ENCODE measurements at places on chromosomes 16 and 17. TPM values are rescaled to one million over a fixed set of nuclear protein-coding genes. Genes with fewer than 3 reads are reported as not detected.

Gene SBK1
- total RNA-seq = 0.07 TPM

Gene MARVELD3
- 0.13 TPM for total RNA-seq

Gene RHBDL1
- 0.27 TPM for total RNA-seq

Gene TMEM101
- 38.9 TPM for total RNA-seq

Gene NPIPB2
- 5.7 TPM for total RNA-seq

Gene HSBP1
- 31.8 TPM for total RNA-seq

Gene PLXDC1
- not detected for total RNA-seq

Gene MT1A
- total RNA-seq = 5.6 TPM

Gene KRTAP9-4
- not detected for total RNA-seq

Gene MAPK8IP3
- 45.7 TPM for total RNA-seq

Gene PIK3R6
- total RNA-seq = not detected

Gene NOG
- total RNA-seq = 6.8 TPM

Gene MPP2
- total RNA-seq = 1.8 TPM

Gene ASB16
- total RNA-seq = not detected

Gene NUDT7
- 4.8 TPM for total RNA-seq

Gene ARHGAP44
- total RNA-seq = 0.27 TPM

Gene KRT24
- not detected for total RNA-seq
